ENCODE measurements at places on chromosomes 16 and 17.

DNA sequence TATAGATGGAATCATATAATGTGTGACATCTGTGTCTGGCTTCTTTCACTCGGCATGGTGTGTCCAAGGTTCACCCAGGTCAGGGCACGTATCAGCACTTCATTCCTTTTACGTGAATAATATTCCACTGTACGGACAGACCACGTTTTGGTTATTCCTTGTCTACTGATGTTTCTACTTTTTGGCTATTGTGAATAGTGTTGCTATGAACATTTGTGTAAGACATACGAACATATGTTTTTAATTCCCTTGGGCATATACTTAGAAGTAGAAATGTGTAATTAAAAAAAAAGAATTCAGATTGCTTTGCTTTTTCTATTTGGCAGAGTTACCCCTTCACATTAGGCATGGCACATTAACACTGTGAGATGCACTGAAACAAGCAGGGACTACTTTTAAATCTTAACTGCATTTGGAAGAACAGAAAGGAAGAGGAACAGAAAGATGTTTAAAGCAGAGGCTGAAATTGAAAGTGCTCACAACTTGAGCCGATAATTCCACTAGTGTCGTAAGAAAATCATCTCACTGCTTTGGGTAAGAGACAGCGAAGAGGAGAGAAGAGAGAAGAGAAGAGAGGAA is 105.3 kb downstream of the VPS53 start:
- no peak for DNase-seq

DNA sequence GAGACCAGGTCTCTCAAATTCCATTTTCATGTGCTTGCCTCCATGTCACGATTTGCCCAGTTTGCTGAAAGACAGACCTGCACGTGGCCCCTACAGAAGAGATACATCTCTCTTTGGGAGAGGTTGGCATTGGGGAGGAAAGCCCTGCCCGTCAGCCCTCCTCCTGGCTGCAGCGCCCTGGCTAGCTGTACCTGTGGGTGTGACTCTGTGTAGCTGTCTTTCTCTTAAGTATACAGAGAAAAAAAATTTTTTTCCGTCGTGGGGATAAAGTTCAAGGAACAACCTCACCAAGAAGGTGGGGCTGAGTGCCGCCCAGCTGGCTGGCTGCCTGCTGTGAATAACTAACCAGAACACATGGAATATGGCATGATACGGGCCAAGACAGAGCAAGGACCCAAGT is 26.5 kb downstream of the TMEM98 start:
- DNase-seq: no peak

DNA sequence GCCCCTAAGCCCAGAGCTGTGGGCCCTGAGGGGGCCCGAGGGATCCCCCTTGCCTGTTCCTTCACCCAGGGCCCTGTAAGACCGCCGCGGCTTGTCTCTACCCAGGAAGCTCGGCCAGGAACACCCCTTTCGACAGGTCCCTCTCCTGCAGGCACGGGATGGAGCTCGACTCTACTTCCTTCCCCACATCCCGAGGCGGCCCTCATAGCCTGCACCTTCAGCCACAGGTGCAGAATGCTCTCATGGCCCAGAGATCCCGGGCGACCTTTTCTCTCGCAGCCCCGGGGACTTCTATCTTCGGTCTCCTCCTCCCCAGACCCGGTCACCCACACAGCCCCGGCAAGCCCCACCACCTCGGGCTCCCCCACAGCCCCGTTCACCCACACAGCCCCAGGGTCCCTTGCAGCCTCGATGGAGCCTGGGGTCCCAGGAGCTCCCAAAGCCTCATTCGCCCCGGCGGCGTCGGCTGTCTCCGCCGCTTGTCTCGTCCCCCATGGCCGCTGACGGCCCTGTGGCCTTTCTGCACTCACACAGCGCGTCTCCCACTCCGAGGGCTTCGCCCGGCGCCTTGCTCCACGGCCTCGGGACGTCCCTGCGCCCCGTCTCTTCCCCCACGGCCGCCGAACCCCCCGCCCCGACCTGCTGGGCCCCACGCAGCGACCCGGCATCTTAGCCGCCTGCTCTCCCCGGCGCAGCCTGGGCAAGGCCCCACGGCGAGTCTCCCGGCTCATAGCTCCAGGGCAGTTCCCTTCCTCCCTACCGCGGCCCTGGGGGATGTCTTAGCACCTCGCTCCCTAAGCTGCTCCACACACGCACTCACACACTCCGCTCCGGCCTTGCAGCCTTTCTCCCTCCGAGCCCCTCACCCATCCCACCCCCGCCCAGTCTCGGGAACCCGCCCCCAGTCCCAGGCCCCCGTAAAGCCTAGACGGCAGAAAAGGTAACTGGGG is 650 bp downstream of the KIAA0753 start:
- DNase-seq: no peak

- DNase-seq: no peak
Observed at GRCh38 chr17:73909186-73909585, 264.9 kb upstream of the SDK2 start.

Data from cortex of kidney (tissue), 1 donor.